Stimulated activated memory B cell treated with anti-CD40 and anti-IgM and Interleukin-4, amounts not matched to agents 10 μg/mL and 1 μg/mL and 100 μg/mL, for 72 hours (primary cell): ENCODE measurements at places on chromosomes 4 and X.
A peak's percentile ranks its signal among the peaks of the same experiment; 100 is the strongest.

GRCh38 chrX:13164611-13165010 lies 120.2 kb upstream of the FAM9C start:
- no peaks in the 10 kb centered on the region for H3K36me3 ChIP-seq
- no peak overlapping the region for H3K27ac ChIP-seq
- no peak overlapping the region for H3K4me3 ChIP-seq
- H3K27me3 ChIP-seq: no peaks in the 10 kb centered on the region
- H3K4me1 ChIP-seq: peaks cover 18% of the 10 kb centered on the region

DNA sequence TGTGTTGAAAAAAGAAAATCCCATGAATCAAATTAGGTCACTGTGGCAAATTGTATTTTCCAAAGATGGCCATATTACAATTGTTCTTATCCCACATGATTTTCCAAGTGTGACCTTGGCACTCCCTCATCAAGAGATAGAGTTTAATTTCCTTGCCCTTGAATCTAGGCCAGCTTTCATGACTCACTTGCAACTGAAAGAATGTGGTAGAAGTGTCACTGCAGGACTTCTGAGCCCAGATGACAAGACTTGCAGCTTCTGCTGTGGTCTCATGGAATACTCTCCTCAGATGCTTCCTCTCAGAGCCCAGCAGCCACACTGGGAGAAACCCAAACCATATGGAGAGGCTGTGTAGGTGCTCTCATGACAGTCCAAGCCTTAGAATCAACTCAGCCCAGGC lies 139.0 kb downstream of the ADAMTS3 start:
- no peak overlapping the region for H3K4me3 ChIP-seq
- H3K4me1 ChIP-seq: no peaks in the 10 kb centered on the region
- ATAC-seq: peak; percentile 8
- no peaks in the 10 kb centered on the region for H3K36me3 ChIP-seq
- H3K27me3 ChIP-seq: no peaks in the 10 kb centered on the region

DNA sequence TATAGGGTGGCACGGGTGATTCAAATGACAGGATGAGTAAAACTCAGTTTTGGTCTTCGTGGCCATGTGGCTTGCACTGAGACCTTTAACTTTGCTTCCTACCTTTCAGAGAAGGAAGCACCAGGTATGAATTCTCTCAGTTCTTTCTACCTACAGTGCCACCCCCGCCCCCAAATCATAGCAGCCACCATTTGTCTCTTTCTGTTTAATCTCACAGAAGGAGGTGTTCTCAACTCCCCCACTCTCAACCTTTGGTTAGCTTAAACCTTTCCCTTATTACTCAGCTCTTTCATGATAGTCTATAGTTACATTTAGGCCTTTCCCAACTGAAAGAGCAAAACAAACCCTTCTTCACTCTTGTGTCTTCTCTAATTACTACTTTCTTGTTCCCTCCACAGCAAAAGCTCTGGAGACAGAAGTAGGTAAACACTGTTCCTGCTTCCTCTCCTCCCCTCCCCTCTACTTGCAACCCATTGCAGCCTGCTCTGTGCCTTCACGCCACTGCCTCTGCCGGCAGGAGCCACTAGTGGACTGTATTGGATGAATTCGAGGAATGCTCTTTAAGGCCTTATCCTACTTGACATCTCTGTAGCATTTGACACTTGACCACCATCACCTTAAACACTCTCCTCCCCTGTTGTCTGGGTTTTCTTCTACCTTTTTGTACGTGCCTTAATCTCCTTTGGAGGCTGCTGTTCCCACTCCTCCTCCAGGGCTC lies 123.7 kb downstream of the AFF1 start:
- peak overlapping the region; percentile 48 for H3K27ac ChIP-seq
- H3K36me3 ChIP-seq: peaks cover 35% of the 10 kb centered on the region
- H3K4me1 ChIP-seq: peaks cover 50% of the 10 kb centered on the region
- no peak overlapping the region for H3K4me3 ChIP-seq
- ATAC-seq: peak; percentile 75

- peak overlapping the region; percentile 84 for H3K27ac ChIP-seq
- H3K36me3 ChIP-seq: peaks cover 7% of the 10 kb centered on the region
- peak overlapping the region; percentile 34 for H3K4me3 ChIP-seq
- ATAC-seq: peak; percentile 95
- no peaks in the 10 kb centered on the region for H3K27me3 ChIP-seq
- H3K4me1 ChIP-seq: peaks cover 28% of the 10 kb centered on the region
Measured at GRCh38 chrX:79138658-79139241, 5.7 kb upstream of the GPR174 start.

- ATAC-seq: no peak
- peaks cover 7% of the 10 kb centered on the region for H3K4me1 ChIP-seq
- no peak overlapping the region for H3K4me3 ChIP-seq
- H3K27ac ChIP-seq: no peak overlapping the region
- H3K36me3 ChIP-seq: no peaks in the 10 kb centered on the region
Measured at GRCh38 chr4:163967263-163967662, 472.8 kb downstream of the TMA16 start.

DNA sequence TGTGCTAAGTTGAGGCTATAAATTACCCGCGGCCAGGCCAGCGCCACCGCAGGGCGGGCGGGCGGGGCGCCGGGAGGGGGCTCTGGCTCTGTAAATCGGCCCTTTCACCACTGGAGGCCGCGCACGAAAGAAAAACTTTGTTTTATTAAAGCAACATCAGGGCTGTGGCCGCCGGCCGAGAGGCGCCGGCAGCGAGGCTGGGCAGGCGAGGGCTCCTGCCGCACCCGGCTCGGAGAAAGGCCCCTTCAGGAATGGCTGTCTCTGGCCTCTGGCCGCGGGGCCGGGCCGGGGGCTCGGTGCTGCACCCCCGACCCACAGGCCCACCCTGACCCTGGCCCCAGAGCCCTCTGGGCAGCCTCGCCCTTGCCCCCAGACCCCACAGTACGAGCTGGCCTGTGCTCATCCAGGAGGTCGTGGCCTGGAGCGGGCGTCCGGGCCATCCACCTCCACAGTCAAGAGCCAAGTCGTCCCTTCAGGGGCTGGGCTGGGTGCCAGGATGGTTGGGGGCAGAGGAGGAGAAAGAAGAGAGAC lies 29.5 kb upstream of the FGFR3 start:
- H3K27ac ChIP-seq: no peak overlapping the region
- no peak for ATAC-seq
- no peak overlapping the region for H3K4me3 ChIP-seq
- peaks cover 26% of the 10 kb centered on the region for H3K4me1 ChIP-seq
- peaks cover 62% of the 10 kb centered on the region for H3K27me3 ChIP-seq
- H3K36me3 ChIP-seq: no peaks in the 10 kb centered on the region

GRCh38 chr4:57544811-57545654 lies 434.8 kb upstream of the IGFBP7 start:
- H3K27me3 ChIP-seq: no peaks in the 10 kb centered on the region
- no peak overlapping the region for H3K4me3 ChIP-seq
- H3K36me3 ChIP-seq: no peaks in the 10 kb centered on the region
- ATAC-seq: no peak
- no peaks in the 10 kb centered on the region for H3K4me1 ChIP-seq
- H3K27ac ChIP-seq: no peak overlapping the region

DNA sequence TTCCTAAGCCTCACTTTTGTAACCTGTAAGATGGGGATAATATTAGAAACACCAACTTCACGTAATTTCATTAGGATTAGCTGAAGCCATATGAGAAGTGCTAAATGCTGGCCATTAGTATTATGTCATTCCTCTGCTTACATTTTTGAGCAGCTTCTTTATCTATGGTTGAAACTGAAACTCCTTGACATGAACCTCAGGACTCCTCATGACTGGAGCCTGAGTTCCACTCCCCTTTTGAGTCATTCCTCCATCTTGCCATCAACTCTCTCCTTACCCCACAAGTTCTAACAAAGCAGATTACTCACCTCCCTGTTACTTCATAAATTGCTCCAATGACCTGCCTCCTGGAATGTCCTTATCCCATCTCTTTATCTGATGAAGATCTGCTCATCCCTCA lies 123.2 kb upstream of the KCNIP4 start:
- no peaks in the 10 kb centered on the region for H3K27me3 ChIP-seq
- no peak overlapping the region for H3K4me3 ChIP-seq
- no peaks in the 10 kb centered on the region for H3K36me3 ChIP-seq
- no peak overlapping the region for H3K27ac ChIP-seq

DNA sequence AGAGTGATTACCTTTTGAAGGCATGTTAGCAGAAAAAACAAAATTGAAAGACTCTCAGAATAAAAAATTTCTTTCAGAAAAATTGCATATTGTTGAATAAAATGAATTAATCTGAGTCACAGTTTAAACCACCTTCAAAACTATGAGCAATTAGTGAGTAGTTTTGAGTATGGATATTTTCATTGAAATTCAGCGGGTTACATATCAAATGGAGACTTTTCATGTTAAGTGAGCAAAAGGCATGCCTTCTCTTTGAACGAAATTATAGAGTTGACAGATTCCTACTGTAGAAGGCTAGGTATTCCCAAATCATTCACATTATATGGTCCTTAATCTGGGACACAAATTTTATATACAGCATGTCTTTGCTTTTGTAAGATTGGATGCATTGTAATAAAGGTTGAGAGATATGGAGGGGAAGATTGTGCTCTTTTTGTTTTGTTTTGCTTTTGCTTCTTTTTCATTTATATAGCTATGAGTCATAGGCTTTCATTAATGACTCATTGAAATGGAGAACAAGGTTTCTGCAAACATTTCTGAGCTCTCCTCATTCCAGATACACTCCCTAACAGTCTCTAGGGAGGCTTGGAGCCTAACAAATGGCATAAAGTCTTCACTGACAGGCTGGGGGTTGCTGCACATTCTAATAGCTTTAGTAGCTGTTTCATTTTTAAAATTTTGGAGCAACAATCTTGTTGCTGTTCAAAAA lies 21.6 kb downstream of the PCDH18 start:
- no peak overlapping the region for H3K4me3 ChIP-seq
- no peaks in the 10 kb centered on the region for H3K36me3 ChIP-seq
- no peaks in the 10 kb centered on the region for H3K27me3 ChIP-seq
- ATAC-seq: no peak
- H3K27ac ChIP-seq: no peak overlapping the region

DNA sequence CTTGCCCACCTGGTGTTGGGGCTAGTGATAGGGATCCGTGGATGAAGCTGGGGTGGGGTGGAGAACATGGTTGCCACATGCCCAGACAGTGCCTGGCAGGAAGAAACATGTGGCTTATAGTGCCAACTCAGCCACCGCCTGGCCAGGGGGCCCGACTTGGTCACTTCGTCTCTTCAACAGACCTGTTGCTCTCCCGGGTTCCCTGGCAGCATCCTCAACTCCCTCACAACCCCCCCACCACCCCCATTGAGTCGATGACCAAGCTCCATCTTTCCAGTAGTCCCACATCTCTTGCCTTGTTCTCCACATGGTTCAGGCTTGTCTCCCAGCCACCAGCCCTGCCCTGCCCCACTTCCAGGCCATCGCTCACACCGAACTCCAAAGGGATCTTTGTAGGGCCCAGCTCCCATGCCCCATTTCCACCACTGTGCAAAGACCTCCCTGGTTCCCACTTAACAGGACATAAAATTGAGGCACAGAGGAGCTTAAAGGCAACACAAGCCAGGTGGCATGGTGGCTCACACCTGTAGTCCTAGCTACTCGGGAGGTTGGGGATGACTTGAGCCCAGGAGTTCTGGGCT lies 7.8 kb downstream of the PNCK start:
- H3K4me3 ChIP-seq: no peak overlapping the region
- peaks cover 29% of the 10 kb centered on the region for H3K27me3 ChIP-seq
- H3K36me3 ChIP-seq: no peaks in the 10 kb centered on the region
- peaks cover 9% of the 10 kb centered on the region for H3K4me1 ChIP-seq
- H3K27ac ChIP-seq: no peak overlapping the region

DNA sequence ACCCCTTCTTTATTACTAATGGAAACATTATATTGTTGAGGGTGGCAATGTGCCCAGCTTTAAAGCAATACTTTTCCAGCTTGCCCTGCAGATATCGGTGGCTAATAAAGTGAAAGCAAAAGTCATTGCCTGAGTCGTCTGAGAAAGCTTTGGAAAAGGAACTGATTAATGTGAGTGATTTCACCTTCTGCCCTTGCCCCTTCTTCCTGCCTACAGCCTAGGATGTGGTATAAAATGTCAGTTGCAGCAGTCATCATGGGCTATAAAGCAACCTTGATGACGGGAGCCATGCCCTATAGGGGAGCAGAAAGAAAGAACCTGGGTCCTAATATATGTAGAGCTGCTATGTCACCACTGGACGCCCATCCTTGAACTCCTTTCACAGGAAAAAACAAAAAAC lies 132.4 kb upstream of the USP9X start:
- H3K27ac ChIP-seq: peak overlapping the region; percentile 81

GRCh38 chrX:56813318-56813837 lies 84.3 kb downstream of the NBDY start:
- ATAC-seq: peak; percentile 64
- peak overlapping the region; percentile 90 for H3K27ac ChIP-seq
- H3K4me1 ChIP-seq: peaks cover 57% of the 10 kb centered on the region
- peak overlapping the region; percentile 64 for H3K4me3 ChIP-seq

GRCh38 chr4:19382993-19383756 lies 868.5 kb upstream of the SLIT2 start:
- ATAC-seq: no peak
- H3K27me3 ChIP-seq: no peaks in the 10 kb centered on the region
- H3K36me3 ChIP-seq: no peaks in the 10 kb centered on the region
- no peak overlapping the region for H3K4me3 ChIP-seq
- no peaks in the 10 kb centered on the region for H3K4me1 ChIP-seq
- H3K27ac ChIP-seq: no peak overlapping the region

DNA sequence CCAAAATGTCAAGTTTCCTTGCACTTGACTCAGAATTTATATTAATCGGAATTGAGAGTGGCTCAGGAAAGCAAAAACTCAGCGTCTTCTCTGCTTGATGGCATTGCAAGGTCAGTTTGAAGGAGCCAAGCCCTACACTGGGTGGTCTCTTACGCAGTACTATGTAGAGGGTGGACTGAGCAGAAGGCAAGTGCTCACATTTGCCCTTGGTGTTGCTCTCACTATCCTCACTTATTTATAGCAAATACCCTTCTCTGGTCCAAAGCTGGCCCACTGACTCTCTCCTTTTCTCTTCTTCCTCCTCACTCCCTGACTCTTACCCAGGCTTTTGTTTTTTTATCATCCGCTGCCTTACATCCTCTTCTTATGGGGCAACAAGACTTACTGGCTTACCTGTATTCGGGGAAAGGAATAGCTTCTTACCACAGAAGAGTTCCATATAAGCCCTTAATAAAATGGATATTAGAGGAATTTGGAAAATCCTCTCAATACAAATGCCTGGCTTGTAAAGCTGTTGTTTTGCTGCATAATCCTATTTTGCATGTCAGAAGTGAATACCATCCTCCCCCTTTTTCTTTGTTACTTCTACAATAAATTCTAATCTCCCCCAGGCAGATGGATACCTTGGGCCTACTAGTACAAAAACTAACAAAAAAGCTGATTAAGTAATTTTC lies 24.8 kb upstream of the GATB start:
- no peak overlapping the region for H3K27ac ChIP-seq
- peaks cover 52% of the 10 kb centered on the region for H3K27me3 ChIP-seq
- no peaks in the 10 kb centered on the region for H3K4me1 ChIP-seq

DNA sequence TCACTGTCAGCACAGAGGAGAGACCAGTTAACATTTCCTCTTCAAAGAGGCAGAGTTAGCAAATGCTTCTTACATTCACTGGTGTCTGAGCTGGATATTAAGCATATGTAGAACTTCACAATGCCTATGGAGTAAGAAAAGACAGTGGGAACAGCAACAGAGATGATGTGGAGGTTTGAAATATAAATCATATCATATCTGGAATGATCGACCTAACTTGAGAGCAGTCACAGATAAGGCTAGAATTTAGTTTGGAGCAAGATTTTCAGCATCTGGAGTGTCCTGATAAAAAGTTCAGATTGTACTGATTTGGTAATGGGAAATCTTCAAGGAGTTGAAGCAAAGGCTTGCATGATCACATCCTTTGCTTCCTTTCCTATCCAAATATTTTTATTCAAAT lies 90.5 kb upstream of the ANKRD50 start:
- H3K4me1 ChIP-seq: no peaks in the 10 kb centered on the region
- H3K4me3 ChIP-seq: no peak overlapping the region
- no peak overlapping the region for H3K27ac ChIP-seq
- no peaks in the 10 kb centered on the region for H3K36me3 ChIP-seq
